ENCODE measurements at places on chromosomes 12 and 14.

DNA sequence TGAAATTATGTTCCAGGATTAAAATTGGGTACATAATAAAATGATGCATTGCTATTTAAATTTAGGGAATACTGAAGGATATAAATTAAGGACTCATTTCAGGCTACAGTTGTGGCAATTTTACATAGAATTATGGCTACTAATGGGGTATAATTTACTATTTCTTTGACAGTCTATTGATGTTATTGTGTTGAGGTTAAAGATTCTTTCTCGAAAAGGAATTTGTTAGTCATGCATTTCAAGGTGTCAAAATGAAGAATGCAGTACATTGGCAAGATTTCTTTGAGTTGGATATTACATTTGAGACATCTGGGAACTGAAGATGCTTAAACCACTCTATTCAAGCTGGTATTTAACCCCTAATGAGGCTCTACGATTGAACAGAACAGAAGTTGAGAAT is 28.3 kb downstream of the SLC5A8 start:
- no peak for DNase-seq

GRCh38 chr14:20412411-20412810 is 890 bp downstream of the TEP1 start:
- no peak for DNase-seq

DNA sequence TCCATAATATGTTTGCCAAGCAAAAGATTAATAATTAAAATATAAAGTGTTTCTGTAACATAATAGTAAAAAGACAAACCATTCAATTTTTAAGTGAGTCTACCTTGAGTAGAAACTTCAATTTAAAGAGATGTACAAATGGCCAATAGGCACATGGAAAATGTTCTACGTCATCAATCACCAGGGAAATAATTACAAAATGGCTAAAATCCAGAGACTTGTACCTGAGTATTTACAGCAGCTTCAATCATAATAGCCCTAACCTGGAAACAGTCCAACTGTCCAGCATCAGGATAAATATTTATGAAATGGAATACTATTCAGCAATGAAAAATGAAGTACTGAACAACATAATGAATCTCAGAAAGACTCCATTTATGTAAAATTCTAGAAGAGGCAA is 95.5 kb upstream of the FAR2 start:
- no peak for DNase-seq

DNA sequence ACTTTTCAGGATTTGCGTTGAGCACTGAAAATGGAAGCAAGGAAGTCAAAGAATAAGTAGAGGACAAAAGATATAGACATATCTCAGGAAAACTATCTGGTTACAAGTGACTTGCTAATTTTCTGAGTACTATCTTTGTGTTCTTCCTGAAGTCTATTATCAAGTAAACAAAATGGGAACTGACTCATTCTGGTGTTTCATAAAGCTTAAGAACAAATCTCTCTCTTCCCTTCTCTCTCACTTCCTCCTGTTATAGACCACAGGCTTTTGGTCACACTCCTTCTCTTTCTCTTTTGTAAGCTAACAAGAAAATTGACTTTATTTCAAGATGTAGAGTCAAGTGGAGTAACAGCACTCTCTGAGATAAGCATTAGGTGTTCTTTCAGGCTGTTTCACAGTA is 406.6 kb upstream of the SYT1 start:
- no peak for DNase-seq

- DNase-seq, result no peak
Measured at GRCh38 chr12:22039361-22039760, 6.7 kb upstream of the CMAS start.

DNA sequence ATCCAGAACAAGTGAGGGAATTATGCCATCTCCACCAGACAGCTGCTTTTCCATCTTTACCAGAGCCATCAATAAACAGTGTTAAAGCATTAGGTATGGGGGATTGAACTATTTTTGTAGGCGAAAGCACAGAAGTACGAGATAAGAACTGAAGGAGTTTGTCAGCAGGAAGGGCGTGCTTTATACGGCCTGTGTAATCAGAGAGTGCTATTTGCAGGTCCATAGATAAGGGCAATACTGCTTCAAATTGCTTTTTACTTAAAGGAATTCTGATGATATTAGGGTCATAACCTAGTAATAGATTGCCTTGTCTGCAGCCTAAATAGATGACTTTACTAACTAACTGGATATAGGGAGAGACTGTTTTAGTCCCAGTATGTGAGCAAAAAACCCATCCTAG is 20.3 kb upstream of the CLEC4E start:
- DNase-seq, result no peak

DNA sequence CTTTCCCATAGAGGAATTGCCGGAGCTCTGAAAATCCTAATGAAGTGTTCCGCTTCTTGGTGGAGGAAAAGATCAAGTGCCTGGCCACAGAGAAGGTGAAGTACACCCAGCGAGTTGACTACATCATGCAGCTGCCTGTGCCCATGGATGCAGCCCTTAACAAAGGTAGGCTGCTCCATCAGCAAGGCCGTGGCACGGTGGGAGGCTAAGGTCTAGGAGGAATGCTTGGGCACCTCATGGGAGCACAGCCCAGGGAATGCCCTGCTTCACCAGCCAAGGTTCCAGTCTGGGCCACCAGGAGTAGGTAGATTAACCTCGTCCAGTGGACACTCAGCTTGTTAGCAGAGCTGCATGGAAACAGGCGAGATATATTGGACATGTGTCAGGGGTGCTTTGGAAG is 6.4 kb upstream of the TPI1 start:
- no peak for DNase-seq

- DNase-seq, result no peak
Measured at GRCh38 chr12:132243596-132244310, 85.6 kb downstream of the GALNT9 start.

DNA sequence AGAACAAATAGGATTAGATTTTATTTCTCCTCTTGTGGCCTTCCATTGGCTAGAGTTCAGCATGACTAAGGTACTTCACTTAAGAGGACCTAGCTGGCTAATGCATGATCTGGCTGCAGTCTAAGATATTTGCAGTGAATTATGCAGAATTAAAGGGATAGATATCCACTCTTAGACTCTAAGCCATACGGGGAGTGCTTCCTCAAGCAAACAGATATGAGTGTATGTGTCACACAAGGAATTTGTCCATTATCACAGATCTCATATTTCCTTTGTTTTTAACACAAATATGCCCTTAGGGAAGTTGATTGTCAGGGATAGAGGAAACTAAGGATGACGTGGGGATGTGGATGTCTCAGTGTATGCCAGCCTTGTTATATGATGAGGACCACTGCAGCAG is 88.1 kb upstream of the DHRS4 start:
- no peak for DNase-seq

DNA sequence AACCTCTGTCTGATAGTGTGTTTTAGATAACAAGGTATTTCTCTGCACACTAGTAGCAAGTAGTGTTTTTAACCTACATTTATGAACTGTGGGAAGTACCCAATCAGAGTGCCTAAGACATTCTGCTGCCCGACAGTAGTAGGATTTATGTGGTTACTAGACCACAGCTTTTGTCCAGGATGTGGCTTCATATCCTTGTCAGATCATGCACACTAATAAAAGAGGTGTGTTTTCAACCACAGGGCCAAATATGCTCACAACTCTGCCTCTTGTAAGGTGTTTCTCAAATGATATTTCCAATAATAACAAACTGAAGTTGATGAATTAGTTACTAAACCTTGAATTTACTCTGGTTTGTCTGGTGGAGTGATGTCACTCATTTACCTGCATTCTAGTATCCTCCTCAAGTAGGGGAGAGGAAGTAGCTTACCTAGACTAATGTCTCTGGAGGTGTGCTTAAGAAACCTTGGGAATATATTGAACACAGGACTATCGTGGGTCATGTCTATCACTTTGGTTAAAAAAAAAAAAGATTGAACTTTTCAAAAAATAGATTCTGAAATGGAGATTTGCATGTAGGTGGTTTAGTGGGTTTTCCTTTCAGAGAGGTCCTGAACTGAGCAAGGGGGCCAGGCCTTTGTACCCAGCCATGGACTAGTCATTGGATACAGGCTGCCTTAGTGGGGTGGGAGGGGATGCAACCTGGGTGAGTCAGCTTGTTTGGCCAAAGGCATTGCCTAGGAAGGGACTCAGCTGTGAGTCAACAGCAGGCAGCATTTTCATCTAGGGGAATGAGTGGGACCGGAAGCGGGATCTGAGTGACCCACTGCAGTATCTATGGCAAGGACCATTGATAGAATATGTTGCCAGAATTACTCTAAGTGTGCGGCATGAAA is 14.1 kb downstream of the FBXW8 start:
- DNase-seq, result no peak

DNA sequence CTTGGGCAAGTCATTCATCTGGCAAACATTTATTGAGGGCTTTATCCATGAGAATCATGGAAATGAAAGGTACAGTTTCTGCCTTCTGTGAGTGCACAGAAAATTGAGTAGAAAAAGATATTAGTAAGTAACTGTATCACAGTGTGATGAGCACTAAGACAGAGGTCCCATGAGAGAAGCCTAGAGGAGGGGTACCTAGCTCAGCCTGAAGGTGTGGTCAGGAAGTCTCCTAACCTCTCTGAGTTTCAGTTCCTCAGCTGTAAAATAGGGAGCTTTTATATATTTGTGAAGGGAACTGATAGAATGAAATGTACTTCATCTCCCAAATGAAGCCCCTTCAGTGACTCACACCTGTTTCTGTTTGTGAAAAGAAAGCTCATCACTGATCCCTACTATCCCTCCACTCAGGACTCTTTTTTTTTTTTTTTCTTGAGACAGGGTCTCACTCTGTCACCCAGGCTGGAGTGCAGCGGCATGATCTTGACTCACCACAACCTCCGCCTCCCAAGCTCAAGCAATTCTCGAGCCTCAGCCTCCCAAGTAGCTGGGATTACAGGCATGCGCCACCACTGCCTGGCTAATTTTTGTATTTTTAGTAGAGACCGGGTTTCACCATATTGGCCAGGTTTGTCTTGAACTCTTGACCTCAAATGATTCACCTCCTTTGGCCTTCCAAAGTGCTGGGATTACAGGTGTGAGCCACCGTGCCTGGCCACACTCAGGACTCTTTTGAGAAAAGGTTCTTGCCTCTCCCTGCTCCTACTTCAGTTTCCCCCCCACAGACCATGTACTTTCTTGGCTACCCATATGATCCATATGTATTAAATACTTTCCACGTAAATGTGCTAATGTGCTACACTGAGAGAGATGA is 93.7 kb upstream of the FUT8 start:
- no peak for DNase-seq

DNA sequence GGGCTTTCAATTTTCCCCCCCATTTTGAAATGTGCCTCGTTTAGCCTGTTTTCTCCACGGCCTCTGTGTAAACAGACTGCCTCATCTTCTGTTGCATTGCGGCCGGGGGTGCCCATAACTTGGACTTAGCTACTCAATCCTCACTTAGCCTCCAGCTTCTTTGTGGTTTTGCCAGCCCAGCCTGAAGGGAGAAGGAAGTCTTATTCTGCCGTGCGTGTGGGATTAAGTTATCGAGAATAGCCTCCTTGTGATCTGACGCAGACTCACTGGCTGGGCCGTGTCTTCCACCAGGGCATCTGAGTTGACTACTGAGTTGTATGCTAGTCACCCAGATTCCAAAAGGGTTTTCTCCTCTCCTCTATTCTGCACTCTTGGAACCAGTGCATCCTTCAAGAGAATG is 8.1 kb downstream of the PRKAB1 start:
- no peak for DNase-seq

DNA sequence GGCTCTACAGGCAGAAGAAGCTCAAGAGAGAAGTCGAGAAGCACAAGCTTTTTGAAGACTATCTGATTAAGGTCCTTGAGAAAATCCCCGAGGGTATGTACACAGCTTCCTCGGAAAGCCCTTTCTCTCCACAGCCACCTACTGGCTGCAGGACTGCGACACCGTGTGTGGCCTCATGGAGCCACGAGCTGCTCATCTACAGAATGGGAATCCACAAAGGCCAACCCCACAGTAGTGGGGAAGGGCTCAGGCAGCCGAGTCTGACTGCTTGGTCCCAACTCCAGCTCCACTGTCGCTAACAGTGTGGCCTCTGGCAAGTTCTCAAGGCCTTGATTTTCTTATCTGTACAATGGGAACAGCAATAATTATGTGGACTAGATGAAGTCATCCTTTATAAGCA is 2.5 kb downstream of the CCDC197 start:
- DNase-seq, result no peak

- no peak for DNase-seq
Measured at GRCh38 chr14:77003960-77004710, 24.4 kb downstream of the IRF2BPL start.
